ENCODE measurements at places on chromosomes 5 and 9.
A peak's percentile ranks its signal among the peaks of the same experiment; 100 is the strongest.

DNA sequence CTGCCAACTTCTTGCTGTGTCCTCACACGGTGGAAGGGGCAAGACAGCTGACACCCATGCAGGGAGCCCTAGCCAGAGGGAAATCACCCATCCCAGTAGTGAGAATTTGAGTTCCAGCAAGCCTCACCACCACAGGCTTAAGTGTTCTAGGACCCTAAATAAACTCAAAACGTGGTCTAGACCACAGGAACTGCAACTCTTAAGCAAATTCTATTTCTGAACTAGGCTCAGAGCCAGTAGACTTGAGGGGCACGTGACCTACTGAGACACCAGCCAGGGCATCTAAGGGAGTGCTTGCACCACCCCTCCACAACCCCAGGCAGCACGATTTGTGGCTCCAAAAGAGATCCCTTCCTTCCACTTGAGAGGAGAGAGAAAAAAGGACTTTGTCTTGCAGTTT, 96.0 kb upstream of the PHF24 start:
- peak; percentile 27 for DNase-seq

- no peak for DNase-seq
These were observed 27.8 kb downstream of the ZCCHC7 start for GRCh38 chr9:37148181-37148580.

GRCh38 chr5:362189-362588, 40.7 kb downstream of the AHRR start:
- no peak for DNase-seq

- DNase-seq, result no peak
These were observed 783.8 kb upstream of the WWC1 start for GRCh38 chr5:167507463-167508233.

DNA sequence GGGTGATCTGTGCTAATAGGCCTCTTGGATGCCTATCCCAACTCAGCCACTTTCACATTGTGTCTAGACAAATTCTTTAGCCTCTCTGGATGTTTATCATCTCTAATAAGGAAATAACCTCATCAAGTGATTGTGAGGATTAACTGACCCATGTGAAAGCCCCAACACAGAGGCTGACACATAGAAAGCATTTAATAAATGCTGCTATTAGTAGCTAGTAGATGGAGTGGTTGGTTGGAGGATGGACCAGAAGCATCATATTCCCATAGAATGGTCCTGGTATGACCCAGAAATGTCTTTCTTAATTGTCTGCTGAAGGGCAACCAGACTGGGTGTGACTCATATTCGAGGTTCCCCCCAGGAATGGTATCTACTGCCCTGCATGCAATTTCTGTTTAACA, 124.4 kb downstream of the PIK3R1 start:
- no peak for DNase-seq

DNA sequence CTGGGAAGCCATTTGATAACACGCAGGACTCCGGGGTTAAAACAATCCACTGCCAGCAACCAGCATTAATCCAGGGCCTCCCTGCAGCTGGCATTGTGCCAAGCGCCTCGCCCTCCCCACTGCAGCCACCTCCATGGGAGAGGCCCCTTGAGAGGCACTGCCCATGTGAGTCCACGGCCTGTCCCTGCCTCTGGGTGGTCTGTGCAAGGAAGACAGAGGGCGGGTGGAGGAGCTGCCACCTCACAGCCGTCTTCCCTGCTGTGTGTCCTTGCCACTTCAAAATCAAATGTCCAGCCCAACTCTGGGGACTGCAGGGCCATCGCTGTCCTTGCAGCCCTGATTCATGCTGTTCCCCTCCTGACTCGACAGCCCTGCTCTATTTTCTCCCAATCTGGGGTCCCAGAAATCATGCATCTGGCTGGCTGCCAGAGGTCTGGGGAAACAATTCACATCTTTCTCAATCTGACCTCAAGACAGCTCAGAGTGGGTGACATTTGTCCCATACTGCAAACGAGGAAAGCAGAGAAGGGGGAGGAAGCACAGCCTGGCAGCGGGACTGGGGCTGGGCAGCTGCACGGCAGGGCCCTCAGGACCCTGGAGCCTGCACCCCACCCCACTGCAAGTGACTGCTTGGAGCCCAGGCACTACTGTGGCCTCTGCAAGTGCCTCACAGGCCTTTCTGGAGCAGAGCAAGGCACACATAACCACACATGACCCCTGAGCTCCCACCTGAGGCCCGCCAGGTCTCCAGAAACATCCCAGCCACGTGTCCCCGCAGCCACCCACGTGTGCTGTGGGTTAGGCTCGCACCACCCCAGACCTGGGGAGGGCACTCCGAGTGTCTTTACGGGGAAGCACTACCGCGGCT, 15.7 kb downstream of the BRD3OS start:
- DNase-seq, result no peak

DNA sequence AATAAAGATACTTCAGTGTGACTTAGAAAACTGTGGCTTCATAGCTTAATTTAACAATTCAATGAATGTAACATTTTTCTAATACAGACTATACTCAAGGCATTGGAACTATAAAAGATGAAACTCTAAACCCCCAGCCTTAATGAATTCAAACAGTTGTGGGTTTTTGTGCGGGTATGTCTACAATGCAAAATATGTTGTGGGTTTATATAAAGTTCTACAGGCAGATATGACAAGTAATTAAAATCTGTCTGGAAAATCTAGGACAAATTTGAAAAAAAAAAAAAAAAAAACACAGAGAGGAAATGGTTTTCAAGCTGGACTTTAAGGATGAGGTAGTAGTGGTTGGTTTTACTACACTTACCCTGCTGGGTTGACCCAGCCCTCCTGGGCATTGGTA, 467.5 kb upstream of the TLE4 start:
- DNase-seq, result no peak

DNA sequence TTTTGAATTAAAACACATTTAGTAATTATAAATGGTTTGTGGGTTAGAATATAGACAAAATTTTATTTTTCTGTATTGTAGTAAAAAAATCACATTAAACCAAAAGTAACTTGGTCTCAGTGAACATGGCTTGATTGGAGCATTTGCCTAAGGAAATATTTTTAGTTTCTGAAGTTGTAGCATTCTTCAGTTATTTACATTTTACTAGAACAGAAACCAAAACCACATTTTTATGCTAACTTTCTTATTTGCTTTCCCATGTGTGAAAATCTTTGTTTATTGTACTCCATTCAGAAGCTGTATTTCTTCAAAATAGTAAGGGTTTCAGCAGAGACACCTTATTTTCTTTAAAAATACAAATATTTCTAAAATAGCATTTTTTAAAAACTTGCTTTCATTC, 129.9 kb downstream of the SGCD start:
- no peak for DNase-seq

- DNase-seq, result no peak
These were observed 1.6 kb downstream of the NTNG2 start for GRCh38 chr9:132163457-132163875.

DNA sequence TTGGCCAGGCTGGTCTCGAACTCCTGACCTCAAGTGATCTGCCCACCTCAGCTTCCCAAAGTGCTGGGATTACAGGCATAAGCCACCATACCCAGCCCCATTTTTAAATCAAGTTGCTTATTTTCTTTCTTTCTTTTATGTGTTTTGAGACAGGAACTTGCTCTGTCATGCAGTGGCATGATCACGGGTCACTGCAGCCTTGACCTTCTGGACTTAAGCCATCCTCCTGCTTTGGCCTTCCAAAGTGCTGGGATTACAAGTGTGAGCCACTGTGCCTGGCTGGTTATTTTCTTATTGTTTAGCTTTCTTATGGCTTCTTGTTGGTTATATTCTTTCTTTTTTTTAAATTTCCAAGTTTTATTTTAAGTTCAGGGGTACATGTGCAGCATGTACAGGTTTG, 79.7 kb upstream of the C5orf63 start:
- no peak for DNase-seq

DNA sequence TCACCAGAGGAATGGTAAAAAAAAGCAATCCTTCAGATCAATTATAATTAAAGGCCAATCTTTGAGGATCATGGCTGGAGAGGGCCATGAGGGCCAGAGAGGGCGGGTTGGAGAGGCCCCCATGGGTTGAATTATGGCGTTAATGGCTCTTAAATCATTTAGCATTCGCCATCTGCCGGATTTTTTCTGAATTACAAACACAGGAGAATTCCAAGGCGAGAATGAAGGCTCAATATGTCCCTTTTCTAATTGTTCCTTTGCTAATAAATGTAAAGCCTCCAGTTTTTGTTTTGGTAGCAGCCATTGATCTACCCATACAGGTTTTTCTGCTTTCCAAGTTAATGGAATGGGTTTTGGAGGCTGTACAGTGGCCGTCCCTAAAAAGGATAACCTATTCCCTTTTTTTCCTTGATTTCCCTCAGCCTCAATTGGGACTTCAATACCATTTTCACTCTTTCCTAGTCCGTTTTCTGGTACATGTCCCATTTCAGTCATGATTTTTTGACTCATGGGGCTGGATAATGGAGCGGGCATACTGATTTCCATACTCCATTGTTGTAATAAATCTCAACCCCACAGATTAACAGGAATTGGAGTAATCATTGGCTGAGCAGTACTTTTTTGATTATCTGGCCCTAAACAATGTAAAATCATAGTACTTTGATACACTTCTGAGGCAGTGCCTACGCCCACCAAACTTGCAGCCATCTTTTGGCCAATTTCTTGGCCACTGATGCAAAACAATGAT, 6.7 kb upstream of the TMEM141 start:
- DNase-seq, result peak; percentile 54

- DNase-seq, result no peak
These were observed 89.1 kb downstream of the ZNF354C start for GRCh38 chr5:179149278-179149677.

GRCh38 chr9:114899461-114899860, 30.9 kb downstream of the TNFSF8 start:
- no peak for DNase-seq

- no peak for DNase-seq
These were observed 77.0 kb upstream of the SEMA6A start for GRCh38 chr5:116651653-116652052.

DNA sequence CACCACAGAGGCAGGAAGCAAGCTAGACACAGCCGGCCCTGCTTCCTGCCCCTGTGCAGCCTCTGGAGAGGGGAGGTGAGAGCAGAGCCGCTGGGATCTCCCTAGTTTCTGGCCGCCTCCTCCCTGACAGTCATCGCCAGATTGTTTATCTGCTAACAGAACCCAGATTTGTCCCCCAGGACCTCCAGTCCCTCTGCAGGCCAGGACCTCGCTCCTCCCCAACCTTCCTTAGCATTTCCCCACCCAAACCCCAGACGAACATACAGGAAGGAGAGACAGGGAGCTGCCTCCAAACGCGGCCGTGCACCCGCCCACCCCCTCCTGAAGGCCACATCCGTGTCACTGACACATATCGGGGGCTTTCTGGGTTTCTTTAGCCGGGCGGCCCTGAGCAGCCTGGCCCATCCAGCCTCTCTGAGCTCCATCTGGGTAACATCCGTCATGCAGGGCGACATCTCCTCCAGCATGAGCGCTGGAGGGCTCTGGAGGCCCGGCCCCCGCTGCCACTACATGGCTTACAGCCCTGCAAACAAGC, 47.5 kb downstream of the DBH start:
- DNase-seq, result peak; percentile 15

DNA sequence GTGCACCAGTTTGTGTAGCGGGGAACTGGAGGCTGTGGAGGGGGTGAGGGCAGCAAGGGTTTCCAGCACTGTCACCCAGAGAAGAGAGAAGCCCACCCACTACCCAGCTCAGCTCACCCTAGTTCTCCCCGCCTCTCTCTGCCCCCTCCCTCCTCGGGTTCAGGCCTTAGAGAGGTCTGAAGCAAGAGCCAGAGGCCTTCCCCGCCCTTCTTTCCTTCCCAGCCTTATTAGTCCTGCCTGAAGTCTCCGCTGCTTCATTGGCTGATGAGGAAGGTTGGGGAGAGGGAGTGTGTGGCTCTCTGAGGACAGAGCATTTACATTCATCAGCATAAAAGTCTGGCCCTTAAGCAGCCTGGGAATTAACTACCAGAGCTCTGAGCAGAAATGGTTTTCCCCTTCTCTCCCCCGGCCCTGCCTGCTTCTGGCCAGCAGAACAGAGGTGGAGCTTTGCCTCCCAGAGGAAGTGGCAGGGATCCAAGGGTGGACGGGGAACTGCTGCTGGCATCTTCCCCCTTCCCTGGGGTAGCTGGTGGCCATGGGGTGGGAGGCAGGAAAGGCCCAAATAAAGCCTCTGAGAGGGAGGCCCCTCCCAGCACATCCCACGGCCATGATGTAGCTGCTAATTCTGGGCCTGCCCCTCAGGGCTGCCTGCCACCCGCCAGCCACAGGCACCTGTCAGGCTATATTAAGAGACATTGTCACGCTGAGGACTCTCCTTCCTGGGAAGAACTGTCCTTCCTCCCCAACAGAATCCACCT, 4.1 kb downstream of the DNAJB5 start:
- DNase-seq, result peak; percentile 54

GRCh38 chr5:151721087-151721646, 34.5 kb upstream of the SPARC start:
- peak; percentile 93 for DNase-seq

DNA sequence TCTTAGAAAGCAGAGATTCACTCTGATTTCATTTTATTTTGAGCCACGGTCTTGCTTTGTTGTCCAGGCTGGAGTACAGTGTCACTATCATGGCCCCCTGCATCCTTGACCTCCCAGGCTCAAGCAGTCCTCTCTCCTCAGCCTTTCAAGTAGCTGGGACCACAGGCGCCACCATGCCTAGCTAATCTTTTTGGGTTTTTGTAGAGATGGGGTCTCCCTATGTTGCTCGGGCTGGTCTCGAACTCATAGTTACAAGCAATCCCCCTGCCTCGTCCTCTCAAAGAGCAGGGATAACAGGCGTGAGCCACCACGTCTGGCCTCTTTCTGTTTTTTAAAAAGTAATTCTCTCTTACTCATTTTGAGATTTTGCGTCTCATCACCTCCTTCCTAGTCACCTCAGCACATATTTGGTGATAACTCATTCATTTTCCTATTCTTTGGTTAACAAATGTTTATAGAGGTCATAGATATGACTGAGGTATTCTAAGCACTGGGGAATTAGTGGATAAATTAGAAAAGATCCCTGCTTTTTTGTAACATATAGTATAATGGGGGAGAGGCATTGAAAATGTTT, 10.8 kb upstream of the DCP2 start:
- DNase-seq, result no peak

DNA sequence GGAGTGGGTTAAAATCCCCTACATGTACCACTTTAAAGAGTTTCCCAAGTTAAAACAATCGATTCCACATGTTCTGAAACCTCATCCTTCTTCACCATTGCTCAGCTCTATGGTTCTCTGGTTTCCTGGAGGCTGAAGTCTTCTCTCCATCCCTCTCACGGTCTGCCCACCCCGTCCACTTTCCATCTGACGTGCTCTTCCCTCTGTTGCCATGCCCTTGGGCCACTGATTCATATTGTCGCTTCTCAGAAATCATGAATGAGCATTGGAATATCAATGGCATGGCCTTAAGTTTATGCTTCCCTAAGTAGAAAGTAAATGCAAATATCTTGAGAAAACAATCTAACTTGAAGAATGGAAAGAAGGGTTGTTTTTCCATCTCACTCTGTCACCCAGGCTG, 30.9 kb downstream of the GDNF start:
- no peak for DNase-seq

Measured in GM12865 (cell line).